ENCODE measurements at places on chromosomes 16 and 17. TPM values are rescaled to one million over a fixed set of nuclear protein-coding genes. Genes with fewer than 3 reads are reported as not detected.

Gene SULT1A1
- total RNA-seq, result 11.4 TPM

Gene KRT33B
- not detected for total RNA-seq

DNA sequence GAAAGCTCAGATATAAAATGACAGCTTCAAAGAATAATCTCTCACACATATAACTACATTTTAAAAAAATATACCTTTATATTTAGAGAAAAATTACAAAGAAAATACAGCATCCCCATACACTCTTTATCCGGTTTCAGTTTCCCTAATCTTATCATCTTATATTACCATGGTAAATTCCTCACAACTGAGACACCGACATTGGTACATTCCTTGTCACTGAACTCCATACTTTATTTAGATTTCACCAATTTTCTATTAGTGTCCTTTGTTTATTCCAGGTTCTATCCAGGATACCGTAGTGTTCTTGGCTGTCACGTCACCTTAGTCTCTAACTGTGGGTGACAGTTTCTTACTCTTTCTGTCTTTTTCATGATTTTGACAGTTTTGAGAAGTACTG lies 22.0 kb upstream of the ABCA10 start:
- no peaks in the 10 kb centered on the region for H3K4me1 ChIP-seq
- peaks cover 4% of the 10 kb centered on the region for H3K36me3 ChIP-seq
- H3K4me3 ChIP-seq, result no peak overlapping the region
- no peaks in the 10 kb centered on the region for H3K27me3 ChIP-seq

DNA sequence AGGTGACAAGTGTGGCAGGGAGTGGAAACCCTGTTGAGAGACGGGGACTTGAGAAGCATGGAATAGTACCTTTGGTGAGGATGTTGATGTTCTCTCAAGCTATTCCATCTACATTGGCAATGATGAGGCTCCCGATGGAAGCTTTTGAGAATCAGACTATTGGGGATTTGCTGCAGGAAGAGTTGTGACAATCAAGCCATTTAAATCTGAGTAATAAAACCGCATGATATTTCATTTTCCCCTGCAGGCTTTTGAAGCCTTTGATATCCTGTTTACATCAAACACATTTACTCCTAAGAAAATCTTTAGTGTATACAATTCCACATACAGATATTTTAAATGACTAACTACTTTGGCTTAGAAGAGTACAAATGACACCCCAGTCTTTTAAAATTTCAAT lies 49.0 kb upstream of the CRYM start:
- H3K27me3 ChIP-seq, result peaks cover 17% of the 10 kb centered on the region
- no peak for DNase-seq
- H3K36me3 ChIP-seq, result peaks cover 4% of the 10 kb centered on the region
- no peaks in the 10 kb centered on the region for H3K4me1 ChIP-seq
- H3K27ac ChIP-seq, result no peak overlapping the region

DNA sequence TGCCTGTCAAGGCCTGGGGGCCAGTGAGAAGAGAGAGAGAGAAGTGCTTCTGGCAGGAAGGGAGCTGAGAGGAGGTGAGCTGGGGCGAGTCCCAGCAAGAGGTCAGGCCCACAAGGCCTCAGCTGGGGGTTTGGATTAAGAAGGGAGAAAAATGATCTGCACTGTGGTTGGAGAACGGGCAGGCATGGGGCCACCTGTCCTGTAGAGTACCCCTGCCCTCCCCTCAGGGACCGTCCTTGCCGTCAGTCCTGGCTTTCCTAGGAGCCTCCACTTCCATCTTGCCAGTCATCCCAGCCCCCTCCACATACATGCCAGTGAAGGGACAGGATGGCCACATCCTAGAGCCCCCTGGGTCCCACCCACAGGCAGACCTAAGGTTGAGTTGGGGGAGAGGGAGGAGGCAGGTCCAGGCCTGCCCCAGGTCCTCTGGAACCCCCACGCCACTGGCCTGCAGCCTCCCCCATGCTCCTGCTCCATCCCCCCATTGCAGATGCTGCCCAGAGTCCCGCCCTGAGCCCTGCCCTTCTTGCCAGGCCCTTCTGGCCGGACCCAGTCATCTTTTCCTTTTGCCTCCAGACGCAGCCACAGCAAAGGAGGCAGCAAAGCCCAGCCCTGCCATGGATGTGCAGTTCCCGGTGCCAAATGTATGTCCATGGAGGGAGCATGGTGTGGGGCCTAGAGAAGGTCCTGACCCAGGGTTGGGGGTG lies 18.9 kb downstream of the KATNB1 start:
- no peak for DNase-seq
- H3K4me3 ChIP-seq, result no peak overlapping the region
- H3K27me3 ChIP-seq, result no peaks in the 10 kb centered on the region
- H3K27ac ChIP-seq, result no peak overlapping the region
- H3K36me3 ChIP-seq, result peaks cover 7% of the 10 kb centered on the region

DNA sequence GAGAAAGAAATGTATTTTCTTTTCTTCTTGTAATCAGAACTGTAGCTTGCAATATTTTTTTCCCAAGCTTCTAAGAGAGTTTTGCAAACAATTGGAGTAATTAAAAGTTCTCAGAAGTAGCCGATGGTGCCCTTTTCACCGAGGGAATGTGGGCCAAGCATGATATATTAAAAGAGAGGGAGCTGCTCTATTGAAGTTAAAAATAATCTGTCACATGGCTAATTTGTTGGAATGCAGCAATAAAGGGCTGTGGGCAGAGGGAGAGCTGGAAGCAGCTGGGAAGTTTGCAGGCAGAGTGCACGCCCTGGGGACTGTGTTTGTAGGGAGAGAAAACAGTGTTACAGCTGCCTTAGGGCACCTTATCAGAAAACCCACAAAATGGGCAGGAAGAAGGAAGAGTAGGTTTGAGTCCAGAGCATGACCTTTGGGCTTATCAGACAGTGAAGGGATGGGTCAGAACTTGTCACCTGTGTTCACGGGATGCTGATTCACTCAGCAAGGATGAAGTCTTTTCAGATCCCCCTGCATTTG lies 18.5 kb upstream of the TERF2 start:
- H3K27ac ChIP-seq, result peak overlapping the region; percentile 67
- no peaks in the 10 kb centered on the region for H3K36me3 ChIP-seq
- peak overlapping the region; percentile 6 for H3K4me3 ChIP-seq
- H3K4me1 ChIP-seq, result peaks cover 24% of the 10 kb centered on the region
- no peaks in the 10 kb centered on the region for H3K27me3 ChIP-seq

DNA sequence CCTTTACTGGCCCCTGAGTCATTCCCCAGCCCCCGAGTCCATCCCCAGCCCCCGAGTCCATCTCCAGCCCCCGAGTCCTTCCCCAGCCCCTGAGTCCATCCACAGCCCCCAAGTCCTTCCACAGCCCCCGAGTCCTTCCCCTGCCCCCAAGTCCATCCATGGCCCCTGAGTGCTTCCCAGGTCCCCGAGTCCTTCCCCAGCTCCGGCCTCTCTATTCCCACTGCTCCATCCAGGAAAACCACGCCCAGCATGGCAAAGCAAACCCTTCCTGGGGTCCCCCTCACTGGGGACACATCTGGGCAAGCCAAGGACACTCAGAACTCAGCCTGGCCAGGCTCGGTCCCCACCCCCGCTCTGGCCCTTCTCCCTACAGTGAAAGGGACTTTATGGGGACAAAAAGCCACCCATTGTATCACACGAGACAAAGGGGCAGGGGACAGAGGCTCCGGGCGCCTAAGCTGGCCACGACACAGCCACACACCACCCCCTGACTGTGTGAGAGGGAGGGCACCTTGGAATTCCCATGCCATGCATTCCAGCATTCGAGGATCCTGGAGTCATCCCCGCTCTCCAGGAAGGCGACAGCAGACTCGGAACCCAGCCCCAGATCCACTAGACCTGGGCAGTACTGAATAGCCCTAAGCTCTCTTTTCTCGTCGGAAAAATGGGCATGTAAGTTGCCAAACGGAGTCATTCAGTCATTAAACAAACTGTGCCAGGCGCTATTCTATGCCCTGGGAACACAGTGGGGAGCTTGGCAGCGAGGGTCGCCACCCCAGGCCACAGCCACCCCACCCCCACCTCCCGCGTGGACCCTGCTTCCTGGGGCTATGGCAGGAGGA lies 14.0 kb downstream of the PLLP start:
- H3K27me3 ChIP-seq, result no peaks in the 10 kb centered on the region
- H3K4me1 ChIP-seq, result no peaks in the 10 kb centered on the region
- H3K27ac ChIP-seq, result no peak overlapping the region
- no peak for DNase-seq
- H3K36me3 ChIP-seq, result no peaks in the 10 kb centered on the region
- H3K4me3 ChIP-seq, result no peak overlapping the region

DNA sequence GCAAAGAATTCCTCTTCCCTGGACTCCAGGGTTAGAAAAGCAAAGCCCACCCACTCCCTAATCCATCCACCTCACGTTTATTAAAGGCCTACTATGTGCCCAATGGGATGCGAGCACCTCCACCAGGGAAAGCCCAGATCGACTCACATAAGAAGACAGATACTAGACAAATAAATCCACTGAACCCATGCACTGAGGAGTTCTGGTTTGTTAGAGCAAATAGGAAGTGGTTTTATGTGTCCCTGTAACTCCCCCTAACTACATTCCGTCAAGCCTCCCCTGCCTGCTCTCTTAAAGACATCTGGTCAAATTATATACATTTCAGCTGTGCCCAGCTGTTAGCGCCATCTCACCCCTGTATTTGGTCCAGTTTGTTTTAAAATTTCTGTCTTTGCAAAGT lies 218.5 kb upstream of the RPL38 start:
- no peak overlapping the region for H3K27ac ChIP-seq
- H3K27me3 ChIP-seq, result peaks cover 3% of the 10 kb centered on the region
- no peak for DNase-seq
- H3K36me3 ChIP-seq, result no peaks in the 10 kb centered on the region
- no peaks in the 10 kb centered on the region for H3K4me1 ChIP-seq

Data from osteocyte (in vitro differentiated cells).